ENCODE measurements at places on chromosomes 7 and 10.

DNA sequence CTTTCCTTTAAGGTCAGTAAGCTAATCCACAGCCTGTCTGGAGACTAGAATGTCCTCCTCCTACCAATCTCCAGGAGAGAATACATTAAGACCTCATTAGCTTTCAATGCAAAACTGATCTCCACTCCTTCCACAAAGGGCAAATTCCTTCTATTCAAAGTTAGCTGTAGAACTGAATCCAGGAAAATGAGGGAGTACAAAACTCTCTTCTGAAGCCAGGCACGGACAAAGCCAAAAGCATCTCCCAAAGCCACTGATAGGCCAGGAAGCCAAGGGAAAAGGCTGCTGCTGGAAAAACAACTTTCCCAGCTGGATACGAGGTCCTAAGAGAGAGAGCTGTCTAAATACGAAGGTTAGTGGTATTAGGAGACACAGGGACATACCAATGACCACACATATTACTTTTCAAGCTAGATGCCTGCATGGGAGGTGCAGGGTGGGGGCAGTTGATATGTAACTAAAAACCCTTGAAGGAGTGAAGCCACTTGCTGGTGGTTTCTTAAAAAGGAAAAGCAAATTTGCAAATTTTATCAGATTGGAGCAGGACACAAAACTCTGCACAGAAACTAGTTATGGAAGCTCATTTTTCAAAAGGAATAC, 43.6 kb downstream of the MKX start:
- H3K36me3 ChIP-seq = no peaks in the 10 kb centered on the region
- no peak overlapping the region for H3K27ac ChIP-seq
- no peak overlapping the region for H3K4me3 ChIP-seq
- DNase-seq = no peak

DNA sequence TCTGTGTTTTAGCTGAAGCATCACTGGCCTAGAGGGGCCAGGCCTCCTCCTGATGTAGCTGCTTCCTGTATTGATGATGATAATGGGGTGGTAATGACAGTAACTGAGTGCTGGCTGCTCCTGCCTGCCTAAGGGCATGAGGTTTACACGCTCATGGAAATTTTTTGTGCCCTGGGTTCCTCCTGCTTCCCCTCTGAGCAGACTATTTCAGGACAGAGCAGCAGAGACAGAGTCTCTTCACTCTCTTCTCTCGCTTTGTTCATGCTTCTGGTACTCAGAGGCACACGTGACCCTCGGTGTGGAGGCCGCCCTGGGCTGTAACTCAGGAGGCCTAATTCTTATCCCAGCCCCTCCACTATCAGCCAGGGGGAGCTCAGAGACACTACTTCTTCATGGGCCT, 27.9 kb downstream of the LRRC20 start:
- H3K27ac ChIP-seq = no peak overlapping the region
- no peaks in the 10 kb centered on the region for H3K27me3 ChIP-seq
- no peak for DNase-seq
- no peak overlapping the region for H3K4me3 ChIP-seq

DNA sequence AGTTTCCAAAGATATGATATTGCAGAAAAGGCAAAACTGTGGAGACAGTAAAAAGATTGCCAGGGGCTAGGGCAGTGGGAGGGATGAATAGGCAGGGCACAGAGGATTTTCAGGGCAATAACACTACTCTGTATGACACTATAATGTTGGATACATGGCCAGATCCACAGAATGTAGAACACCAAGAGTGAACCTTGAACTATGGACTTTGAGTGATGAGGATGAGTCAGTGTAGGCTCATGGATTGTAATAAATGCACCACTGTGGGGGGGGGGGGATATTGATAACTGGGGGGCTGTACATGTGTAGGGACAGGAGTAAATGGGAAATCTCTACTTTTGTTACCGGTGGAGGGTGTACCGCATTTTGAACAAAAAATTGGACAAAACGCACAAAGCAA, 77.4 kb downstream of the ALOX5 start:
- H3K36me3 ChIP-seq = no peaks in the 10 kb centered on the region
- H3K4me1 ChIP-seq = peaks cover 28% of the 10 kb centered on the region
- DNase-seq = no peak
- no peak overlapping the region for H3K27ac ChIP-seq
- H3K4me3 ChIP-seq = no peak overlapping the region

DNA sequence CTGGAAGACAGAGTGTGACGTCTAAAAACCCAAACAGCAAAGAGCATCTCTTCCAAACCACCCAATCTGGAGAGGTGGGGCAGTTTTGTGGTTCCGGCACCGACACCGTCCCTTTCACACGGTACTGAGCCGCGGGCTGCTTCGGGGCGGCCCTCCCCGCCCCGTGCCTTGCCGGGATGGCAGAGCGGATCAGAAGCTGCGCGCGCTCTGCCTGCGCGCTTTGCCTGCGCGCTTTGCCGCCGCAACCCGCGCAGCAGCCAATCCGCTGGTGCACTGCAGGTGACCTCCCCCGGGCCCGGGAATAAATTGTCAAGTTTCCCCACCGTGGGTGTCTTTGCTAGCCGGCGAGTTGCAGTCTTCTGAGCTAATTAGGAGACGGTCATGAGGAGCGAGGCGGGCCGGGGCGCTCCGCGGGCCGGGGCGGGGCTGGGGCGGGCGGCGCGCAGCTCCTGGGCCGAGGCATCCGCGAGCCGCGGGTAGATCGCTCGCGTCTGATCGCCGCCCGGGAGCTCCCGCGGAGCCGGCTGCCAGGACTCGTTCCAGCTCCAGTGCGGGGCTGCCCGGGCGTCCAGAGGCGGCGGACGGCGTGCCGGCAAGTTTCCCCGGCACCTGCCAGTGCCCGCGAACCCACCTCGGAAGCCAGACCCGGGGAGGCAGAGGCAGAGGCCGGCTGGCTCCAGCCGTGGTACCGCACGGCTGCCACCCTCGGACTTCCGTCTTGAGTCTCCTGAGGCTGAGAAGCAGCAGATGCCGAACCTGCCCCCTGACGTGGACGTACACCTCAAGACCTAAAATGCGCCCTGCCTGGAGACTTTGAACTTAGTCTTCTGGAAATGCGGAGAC, 536.0 kb upstream of the GALNT17 start:
- no peak overlapping the region for H3K27ac ChIP-seq
- peak overlapping the region; percentile 39 for H3K4me3 ChIP-seq
- no peak for DNase-seq

DNA sequence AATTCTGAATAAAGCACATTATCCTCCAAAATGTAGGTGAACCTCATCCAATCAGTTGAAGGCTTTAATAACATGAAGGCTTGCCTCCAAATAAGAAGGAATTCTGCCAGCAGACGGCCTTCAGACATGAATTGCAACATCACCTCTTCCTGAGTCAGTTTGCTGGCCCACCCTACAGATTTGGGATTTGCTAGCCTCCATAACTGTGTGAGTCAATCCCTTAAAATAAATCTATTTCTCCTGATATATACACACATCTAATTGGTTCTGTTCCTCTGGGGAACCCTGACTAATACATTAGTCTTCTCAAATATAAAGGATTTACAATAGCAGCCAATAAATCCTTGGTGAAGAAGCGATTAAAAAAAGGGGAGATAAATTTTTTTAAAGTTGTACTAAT, 34.8 kb upstream of the OSBPL3 start:
- H3K27ac ChIP-seq = no peak overlapping the region
- no peaks in the 10 kb centered on the region for H3K27me3 ChIP-seq
- no peaks in the 10 kb centered on the region for H3K4me1 ChIP-seq
- DNase-seq = no peak

DNA sequence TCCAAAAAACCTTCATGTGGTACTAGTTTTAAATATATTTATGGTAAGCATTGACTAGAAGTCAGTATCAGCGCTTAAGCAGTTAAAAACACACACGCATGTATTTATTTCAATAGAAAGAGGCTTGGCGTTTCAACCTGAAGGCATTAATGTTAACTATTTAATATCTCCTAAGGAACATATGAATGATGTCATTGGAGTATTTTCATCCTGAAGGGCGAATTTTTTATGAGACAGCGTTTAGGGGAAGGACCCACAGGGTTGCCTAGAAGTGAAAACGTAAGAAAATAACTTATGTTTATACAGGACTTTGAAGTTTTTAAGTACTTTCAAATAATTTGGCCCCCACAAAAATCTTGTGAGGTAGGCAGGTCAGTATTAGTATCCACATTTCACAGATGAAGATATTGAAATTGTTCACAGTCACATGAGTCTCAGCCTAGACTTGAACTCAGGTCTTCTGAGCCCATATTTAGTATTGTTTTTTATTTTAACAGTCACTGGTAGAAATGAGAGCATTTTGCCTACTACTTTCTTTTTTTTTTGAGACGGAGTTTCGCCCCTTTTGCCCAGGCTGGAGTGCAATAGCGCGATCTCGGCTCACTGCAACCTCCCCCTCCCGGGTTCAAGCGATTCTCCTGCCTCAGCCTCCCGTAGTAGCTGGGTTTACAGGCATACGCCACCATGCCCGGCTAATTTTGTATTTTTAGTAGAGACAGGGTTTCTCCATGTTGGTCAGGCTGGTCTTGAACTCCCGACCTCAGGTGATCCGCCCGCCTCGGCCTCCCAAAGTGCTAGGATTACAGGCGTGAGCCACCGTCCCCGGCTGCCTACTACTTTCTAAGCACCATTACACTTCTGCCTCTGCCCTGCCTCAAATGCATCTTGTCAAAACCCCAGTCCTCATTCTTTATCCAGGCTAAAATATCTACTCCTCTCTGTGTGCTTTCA, 1.8 kb downstream of the SLK start:
- DNase-seq = no peak
- peaks cover 16% of the 10 kb centered on the region for H3K4me1 ChIP-seq
- no peak overlapping the region for H3K27ac ChIP-seq
- H3K4me3 ChIP-seq = peak overlapping the region; percentile 76
- H3K36me3 ChIP-seq = no peaks in the 10 kb centered on the region
- no peaks in the 10 kb centered on the region for H3K27me3 ChIP-seq

- DNase-seq = no peak
- no peak overlapping the region for H3K27ac ChIP-seq
- H3K27me3 ChIP-seq = no peaks in the 10 kb centered on the region
- H3K4me3 ChIP-seq = no peak overlapping the region
- H3K4me1 ChIP-seq = no peaks in the 10 kb centered on the region
These were observed 732.9 kb upstream of the LRRN3 start for GRCh38 chr7:110358028-110358427.

DNA sequence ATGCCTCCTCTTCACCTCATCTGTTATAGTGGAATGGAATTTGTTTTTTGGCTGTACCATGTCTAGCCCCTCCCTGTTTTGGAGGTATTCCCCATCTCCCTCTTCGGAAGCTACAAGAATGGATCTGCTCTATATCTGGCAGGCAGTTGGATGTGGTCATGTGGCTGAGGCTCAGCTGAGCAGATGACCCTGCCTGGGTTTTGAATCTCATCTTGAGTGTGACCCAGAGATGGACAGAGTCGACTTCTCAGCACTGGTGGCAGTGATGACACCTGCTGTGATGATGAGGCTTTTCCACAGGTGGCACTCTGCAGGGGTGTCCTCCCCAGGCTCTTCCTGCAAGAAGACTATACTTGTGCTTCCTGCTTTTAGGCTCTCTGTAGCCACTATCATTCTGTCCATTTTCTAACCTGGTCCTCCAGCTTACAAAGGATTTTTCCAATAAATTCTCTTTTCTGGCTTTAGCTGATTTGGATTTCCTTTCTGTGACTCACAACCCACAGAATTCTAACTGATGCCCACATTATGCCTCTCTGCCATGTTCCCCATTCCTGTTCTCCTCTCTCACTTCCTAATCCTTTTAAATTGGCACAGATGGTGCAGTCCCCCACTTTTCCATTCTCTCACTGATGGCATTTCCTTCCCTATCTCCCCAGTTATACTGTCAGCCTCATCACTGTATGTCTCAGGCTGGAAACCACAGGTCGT, 7.5 kb upstream of the ARHGAP22 start:
- no peaks in the 10 kb centered on the region for H3K27me3 ChIP-seq
- H3K36me3 ChIP-seq = no peaks in the 10 kb centered on the region
- H3K4me3 ChIP-seq = no peak overlapping the region
- DNase-seq = no peak

DNA sequence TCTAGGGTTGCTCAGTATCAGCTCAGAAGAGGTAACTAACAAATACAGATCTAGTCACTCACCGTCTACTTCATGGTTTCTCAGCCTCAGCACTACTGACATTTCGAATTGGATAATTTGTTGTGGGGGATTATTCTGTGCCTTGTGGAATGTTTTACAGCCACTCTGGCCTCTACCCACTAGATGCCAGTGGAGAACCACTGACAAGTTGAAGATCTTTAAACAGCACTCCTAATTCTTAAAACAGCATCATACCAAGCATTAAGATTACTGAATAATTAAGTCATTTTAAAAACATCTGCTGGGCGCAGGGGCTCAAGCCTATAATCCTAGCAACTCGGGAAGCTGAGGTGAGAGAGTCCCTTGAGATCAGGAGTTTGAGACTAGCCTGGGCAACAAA, 82.6 kb downstream of the UPF2 start:
- no peak overlapping the region for H3K27ac ChIP-seq
- no peak for DNase-seq
- H3K4me3 ChIP-seq = no peak overlapping the region
- no peaks in the 10 kb centered on the region for H3K4me1 ChIP-seq
- H3K36me3 ChIP-seq = peaks cover 30% of the 10 kb centered on the region

- DNase-seq = no peak
- no peak overlapping the region for H3K27ac ChIP-seq
- H3K4me1 ChIP-seq = no peaks in the 10 kb centered on the region
- H3K4me3 ChIP-seq = no peak overlapping the region
- H3K27me3 ChIP-seq = no peaks in the 10 kb centered on the region
These were observed 101.3 kb downstream of the THSD7A start for GRCh38 chr7:11730725-11731124.

DNA sequence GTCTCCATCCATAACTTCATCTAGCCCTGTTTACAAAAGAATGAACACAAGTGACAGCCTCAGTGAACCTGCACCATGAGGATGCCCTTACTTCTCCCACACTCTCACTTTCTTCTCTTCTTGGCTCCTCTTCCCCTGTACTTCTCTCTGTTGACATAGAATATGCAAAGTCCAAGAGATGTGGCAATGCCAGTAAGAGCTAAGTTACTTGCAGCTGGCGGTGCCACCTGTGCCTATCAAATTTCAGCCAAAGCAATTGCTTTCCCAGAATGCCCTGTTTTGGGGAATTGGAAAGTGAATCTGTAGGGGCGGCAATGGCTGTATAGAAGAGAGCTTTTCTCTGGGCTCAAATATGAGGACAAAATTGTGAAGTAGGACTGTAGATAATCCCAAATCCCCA, 557.8 kb downstream of the AUTS2 start:
- H3K27ac ChIP-seq = no peak overlapping the region
- no peaks in the 10 kb centered on the region for H3K36me3 ChIP-seq
- DNase-seq = no peak

- no peaks in the 10 kb centered on the region for H3K27me3 ChIP-seq
- no peaks in the 10 kb centered on the region for H3K36me3 ChIP-seq
- H3K4me3 ChIP-seq = no peak overlapping the region
These were observed 101.8 kb downstream of the CABCOCO1 start for GRCh38 chr10:61764486-61764885.

DNA sequence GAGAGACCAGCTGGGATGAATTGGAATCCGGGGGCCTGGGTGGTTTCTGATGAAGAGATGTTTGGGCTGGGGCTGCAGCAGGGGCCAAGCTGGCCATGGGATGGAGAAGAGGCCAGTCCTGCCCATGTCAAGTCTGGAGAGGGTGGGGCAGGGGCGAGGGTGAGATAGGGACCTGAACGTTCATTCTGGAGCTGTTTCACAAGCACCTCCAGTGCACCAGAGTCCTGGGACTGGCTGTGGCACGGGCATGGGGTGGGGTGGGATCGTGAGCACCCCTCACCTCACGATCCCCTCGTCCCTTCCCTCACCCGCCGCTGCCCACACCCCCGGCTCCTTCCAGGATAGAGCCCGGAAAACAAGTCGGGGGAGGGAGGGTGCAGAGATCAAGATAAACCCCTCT, 25.8 kb upstream of the PSMG3 start:
- H3K4me1 ChIP-seq = no peaks in the 10 kb centered on the region
- no peaks in the 10 kb centered on the region for H3K27me3 ChIP-seq
- H3K36me3 ChIP-seq = no peaks in the 10 kb centered on the region
- DNase-seq = no peak
- no peak overlapping the region for H3K27ac ChIP-seq
- no peak overlapping the region for H3K4me3 ChIP-seq
